Mesothelial cell of epicardium (in vitro differentiated cells): ENCODE measurements at places on chromosomes 5 and 9. TPM values are rescaled to one million over a fixed set of nuclear protein-coding genes. Genes with fewer than 3 reads are reported as not detected.

The FAM151B gene
- 1.5 to 2.3 TPM (median 1.9 TPM) in 3 replicates for total RNA-seq

The PAPPA gene
- 2.9 to 3.3 TPM (median 3.2 TPM) in 3 replicates for total RNA-seq

The GPR21 gene
- 2.9 to 3.8 TPM (median 3.7 TPM) in 3 replicates for total RNA-seq

The ANKRD55 gene
- 0.18 TPM in 1 of 3 replicates, not detected in the others for total RNA-seq

The ZFP2 gene
- total RNA-seq: 3.8 to 4.3 TPM (median 4.0 TPM) in 3 replicates

The IL3 gene
- total RNA-seq: not detected in 3 replicates

The LHX3 gene
- not detected in 3 replicates for total RNA-seq

The LRRC70 gene
- total RNA-seq: 0.89 to 1.7 TPM (median 1.1 TPM) in 3 replicates

DNA sequence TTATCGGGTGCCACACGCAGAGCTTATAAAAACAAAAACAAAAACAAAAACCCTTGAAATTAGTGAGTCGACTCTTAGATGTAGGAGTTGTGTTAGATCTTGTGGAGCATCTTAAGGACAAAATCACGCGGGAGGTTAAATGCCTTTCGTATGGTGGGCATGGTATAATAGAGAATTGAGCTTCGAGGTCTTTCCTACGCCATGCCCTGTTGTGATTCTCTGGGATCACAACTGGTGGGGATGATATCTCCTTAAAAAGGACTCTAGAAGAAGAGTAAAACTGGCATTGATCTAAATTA, 773 bp upstream of the ELL2 start:
- no peak for DNase-seq

DNA sequence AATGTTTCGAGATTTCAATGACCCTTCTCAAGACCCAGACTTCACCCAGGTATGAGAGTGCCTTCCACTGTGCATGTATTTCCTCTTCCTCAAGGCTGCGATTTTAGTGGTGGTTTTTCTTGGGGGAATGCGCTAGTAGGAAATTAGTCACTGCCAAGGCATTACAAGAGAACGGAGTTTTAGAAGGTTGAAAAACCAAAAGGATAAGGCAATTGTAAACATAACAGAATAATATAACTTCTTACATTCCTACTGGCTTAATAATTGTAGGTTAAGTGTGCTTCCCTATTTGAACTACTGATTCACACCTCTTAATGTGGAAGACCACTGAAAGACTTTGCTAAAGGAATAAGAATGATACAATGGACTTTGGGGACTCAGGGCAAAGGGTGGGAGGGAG, 38.9 kb downstream of the ACO1 start:
- DNase-seq: no peak

DNA sequence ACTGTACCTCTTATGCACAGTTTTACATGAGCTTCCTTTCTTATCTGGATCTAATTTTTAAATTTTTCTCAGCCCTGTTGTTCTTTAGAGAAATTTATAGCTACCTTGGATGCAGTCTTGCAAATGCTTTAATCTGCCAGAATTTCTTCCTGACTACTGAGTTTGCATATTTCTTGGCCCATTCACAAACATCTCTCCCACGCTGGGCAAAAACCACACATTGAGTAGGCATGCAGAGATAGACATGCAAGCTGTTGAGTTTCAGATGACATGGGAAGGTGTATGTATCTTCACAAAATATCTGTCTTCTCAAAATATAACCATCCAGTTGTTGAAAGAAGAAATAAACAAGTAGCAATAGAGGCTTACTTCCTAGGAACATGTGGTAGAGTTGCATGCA, 101.2 kb downstream of the PARP8 start:
- no peak for DNase-seq

GRCh38 chr5:106241409-106241808, 1429.3 kb downstream of the EFNA5 start:
- no peak for DNase-seq

DNA sequence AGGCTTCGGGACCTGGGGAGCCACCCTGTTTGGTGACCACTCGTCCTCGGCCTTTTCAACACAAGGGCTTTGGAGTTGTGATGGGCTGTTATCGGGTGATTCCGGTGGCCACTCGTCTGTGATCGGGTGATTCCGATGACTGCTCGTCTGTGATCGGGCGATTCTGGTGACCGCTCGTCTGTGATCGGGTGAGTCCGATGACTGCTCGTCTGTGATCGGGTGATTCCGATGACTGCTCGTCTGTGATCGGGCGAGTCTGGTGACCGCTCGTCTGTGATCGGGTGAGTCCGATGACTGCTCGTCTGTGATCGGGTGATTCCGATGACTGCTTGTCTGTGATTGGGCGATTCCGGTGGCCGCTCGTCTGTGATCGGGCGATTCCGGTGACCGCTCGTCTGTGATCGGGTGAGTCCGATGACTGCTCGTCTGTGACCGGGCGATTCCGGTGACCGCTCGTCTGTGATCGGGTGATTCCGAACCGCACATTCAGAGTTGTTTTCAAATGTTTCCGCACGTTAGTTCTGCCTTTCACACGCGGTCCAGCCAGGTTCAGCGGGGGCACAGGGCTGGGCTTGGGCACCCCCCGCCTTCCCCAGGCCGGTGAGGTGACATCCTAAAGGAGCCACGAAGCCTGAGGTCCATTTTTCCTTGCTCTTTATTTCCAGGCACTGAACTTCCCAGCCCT, 30.3 kb downstream of the TPPP start:
- DNase-seq: no peak

DNA sequence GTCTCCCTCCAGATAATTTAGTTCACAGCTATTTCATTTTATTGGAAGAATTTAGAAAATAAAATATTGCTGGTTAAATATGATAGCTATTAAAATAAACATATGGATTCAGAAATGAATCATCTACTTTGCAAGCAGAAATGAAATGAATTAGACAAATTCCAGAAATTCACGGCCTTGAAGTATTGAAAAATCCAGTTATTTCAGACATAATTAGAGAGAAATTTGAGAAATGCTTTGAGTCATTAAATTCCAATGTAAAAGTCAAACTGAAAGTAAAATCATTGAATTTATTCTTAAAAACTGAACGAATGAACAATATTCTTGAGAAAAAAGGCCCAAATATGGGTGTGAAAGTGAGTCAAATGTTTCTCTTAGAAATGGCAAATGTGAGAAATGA, 632.6 kb upstream of the EDIL3 start:
- DNase-seq: no peak

DNA sequence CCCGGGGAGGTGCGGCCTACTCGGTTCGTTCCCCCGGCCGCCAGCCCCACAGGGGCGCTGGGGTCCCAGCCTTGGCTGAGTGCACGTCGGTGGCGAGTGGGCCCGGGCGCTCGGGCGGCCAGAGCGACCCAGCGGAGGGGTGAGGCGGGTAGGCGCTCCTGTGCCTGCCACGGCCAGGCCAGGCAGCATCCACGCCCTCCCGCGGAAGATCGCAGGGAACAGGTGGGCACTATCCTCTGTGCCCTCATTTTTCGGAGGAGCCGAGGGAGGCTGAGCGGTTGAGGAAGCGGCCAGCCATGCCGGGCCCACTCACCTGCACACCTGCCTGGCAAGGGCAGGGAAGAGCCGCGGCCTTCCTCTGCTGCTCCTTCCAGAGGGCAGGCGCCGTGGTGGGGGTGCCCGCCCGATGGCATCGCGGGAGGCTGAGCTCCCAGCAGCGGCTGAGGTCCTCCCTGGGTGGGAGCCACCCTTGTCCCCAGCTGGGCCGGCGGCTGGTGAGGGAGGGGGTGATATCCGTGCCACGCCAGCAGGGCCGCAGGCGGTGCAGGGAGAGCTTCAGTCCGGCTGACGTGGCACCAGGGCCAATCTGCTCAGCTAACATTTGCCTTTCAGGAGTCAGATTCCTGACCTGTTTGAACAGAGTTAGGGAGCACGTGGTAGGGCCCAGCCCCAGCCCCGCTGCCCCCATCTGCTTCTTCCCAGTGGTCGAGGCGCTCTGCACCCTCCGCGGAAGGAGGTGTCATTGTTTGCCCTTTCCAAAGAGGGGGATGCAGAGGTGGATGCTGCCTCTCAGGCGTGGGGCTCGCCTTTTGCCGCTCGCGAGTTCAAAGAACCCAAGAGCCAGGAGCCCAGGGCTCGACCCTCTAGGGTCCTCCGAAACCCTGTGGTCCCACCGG, 1.6 kb upstream of the SEC16A start:
- DNase-seq: no peak

- no peak for DNase-seq
Measured at GRCh38 chr9:34572628-34573027, 16.9 kb downstream of the CNTFR start.

DNA sequence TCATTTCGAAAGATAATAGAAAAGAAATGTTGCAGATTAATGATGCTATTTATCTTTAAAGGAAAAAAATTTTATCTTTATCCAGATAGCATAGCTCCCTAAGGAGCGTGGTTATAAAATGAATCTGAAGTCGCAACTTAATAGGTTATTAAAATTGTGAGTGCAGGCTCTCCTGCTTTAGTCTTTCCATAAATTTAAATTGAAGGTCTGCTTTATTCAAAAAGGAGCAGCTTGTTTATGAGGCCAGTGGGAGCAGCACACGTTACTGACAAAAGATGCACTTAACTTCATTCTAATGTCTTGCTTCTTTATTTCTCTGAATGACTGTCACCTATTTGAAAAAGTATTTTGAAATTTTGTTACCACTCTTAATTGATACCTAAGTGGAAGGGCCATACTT, 95.0 kb downstream of the ZCCHC7 start:
- DNase-seq: no peak

DNA sequence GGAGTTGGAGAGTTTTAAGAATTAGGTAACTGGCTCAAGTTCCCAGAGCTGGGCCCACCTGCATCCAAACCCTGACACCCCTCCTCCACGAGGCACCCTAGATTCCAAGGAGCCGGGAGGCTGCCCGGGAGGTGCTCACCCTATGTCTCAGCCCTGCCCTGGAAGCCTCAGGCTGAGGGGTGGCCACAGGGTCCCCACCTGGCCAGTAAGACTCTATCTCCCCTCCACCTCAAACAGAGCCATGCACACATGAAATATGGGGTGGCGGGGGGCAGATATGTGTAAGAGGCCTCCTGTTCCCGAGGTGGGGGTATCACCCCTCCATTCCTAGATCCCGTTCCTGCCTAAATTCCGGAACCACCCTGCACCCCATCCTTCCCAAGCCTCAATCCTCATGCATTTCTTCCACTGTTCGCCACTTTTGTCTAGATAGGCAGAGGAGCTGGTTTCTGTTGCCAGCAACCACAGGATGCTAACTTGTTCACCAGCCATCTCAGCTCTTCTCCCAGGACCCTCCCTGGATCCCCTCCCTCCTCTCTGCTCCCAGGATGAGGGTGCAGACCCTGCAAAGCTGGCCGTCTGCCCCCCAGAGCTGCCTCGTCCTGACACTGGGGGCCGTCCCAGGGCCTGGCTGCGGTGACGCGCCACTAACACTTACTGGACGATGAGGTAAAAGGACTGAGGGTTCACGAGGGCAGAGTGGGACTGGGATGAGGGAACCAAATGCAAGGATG, 44.1 kb downstream of the COL23A1 start:
- DNase-seq: no peak

DNA sequence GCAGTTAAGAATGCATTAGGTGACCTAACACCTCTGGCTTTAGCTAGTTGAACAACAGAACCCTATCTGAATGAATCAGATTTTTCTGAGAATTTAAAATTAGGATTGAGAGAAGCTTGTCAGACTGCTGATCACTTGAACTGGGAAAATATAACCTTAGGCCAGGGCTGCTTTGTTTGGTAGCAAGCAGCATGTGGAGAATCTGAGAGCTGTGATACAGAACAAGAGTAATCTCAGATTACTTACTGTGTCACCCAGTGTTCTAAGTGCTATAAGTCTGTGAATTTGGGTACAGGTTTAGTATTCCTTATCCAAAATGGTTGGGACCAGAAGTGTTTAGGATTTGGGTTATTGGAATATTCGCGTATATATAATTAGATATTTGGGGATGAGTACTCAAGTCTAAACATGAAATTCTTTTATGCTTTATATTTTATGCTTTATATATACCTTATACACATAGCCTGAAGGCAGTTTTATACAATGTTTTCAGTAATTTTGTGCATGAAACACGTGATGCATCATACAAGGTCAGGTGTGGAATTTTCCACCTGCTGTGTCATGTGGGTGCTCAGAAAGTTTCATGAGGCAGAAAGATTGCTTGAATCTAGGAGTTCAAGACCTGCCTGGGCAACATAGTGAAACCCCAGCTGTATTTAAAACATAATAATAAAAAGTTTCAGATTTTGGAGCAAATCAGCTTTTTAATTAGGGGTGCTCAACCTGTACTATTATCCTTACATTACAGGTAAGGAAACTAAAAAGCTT, 8.3 kb upstream of the CHD1 start:
- DNase-seq: no peak

- DNase-seq: no peak
Measured at GRCh38 chr9:97940233-97940632, 2.3 kb upstream of the HEMGN start.

GRCh38 chr5:179170606-179171005, 110.4 kb downstream of the ZNF354C start:
- DNase-seq: no peak

GRCh38 chr9:72539824-72540347, 18.5 kb downstream of the TMC1 start:
- no peak for DNase-seq

- DNase-seq: no peak
Measured at GRCh38 chr9:65449423-65449822, 164.4 kb upstream of the FOXD4L5 start.

- DNase-seq: no peak
Measured at GRCh38 chr5:37567566-37567965, 188.4 kb downstream of the WDR70 start.

GRCh38 chr5:175471196-175471595, 7.2 kb upstream of the SFXN1 start:
- DNase-seq: no peak

- DNase-seq: no peak
Measured at GRCh38 chr9:72907421-72907820, 45.4 kb downstream of the ALDH1A1 start.

- DNase-seq: no peak
Measured at GRCh38 chr9:79731171-79731890, 159.6 kb downstream of the TLE4 start.
